Activated naive CD8-positive, alpha-beta T cell treated with anti-CD3 and anti-CD28 coated beads, Interleukin-2, amount 50 U/mL, for 24 hours (primary cell): ENCODE measurements at places on chromosomes 3 and 15.

- H3K36me3 ChIP-seq, result peaks cover 22% of the 10 kb centered on the region
- no peaks in the 10 kb centered on the region for H3K27me3 ChIP-seq
- H3K4me3 ChIP-seq, result no peak overlapping the region
- H3K4me1 ChIP-seq, result no peaks in the 10 kb centered on the region
- no peak overlapping the region for H3K27ac ChIP-seq
These were observed 31.2 kb downstream of the SLC25A36 start for GRCh38 chr3:140972833-140973232.

GRCh38 chr3:184371570-184372018, 6.4 kb downstream of the THPO start:
- H3K36me3 ChIP-seq, result peaks cover 31% of the 10 kb centered on the region
- H3K27me3 ChIP-seq, result peaks cover 9% of the 10 kb centered on the region
- peaks cover 11% of the 10 kb centered on the region for H3K4me1 ChIP-seq
- peak; percentile 47 for DNase-seq

GRCh38 chr15:98692213-98692612, 43.9 kb downstream of the IGF1R start:
- H3K4me3 ChIP-seq, result no peak overlapping the region
- no peaks in the 10 kb centered on the region for H3K36me3 ChIP-seq
- no peak for DNase-seq

DNA sequence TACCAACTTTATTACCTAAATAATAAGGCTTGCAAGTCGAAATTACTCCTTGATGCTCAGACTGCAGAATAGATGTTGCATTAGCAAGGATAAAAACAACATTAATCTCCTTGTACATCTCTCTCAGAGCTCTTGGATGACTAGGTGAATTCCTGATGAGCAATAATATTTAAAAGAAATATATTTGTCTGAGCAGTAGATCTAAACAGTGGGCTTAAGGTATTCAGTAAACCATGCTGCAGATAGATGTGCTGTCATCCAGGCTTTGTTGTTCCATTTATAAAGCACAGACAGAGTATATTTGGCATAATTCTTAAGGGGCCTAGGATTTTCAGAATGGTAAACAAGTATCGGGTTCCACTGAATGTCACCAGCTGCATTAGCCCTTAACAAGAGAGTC, 257.1 kb downstream of the TUSC7 start:
- H3K36me3 ChIP-seq, result no peaks in the 10 kb centered on the region
- no peak for DNase-seq
- no peak overlapping the region for H3K27ac ChIP-seq
- H3K4me1 ChIP-seq, result no peaks in the 10 kb centered on the region
- no peak overlapping the region for H3K4me3 ChIP-seq
- no peaks in the 10 kb centered on the region for H3K27me3 ChIP-seq

- H3K36me3 ChIP-seq, result no peaks in the 10 kb centered on the region
- H3K4me3 ChIP-seq, result no peak overlapping the region
- H3K27ac ChIP-seq, result no peak overlapping the region
- no peaks in the 10 kb centered on the region for H3K4me1 ChIP-seq
- DNase-seq, result no peak
- H3K27me3 ChIP-seq, result no peaks in the 10 kb centered on the region
These were observed 456.0 kb downstream of the TUSC7 start for GRCh38 chr3:117165601-117166051.

DNA sequence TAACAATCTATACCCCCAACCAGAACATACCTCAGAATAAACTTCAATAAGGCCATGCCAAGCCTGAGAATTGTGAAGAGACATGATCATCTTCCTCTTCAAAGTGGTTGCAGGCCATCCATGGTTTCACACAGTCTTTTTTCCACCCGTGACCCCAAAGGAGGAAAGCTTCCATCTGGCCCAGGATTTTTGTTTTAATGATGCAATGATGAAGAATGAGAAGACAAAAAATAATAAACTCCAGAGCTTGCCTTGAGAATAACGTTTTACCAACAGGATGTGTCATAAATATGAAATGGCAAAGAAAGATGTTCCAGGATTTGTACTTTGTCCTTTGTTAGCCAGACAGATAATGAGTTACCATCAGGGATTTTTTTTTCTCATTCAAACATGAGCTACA, 201.9 kb downstream of the WNT5A start:
- no peak for DNase-seq
- H3K4me1 ChIP-seq, result no peaks in the 10 kb centered on the region
- no peaks in the 10 kb centered on the region for H3K27me3 ChIP-seq
- no peaks in the 10 kb centered on the region for H3K36me3 ChIP-seq
- H3K27ac ChIP-seq, result no peak overlapping the region

DNA sequence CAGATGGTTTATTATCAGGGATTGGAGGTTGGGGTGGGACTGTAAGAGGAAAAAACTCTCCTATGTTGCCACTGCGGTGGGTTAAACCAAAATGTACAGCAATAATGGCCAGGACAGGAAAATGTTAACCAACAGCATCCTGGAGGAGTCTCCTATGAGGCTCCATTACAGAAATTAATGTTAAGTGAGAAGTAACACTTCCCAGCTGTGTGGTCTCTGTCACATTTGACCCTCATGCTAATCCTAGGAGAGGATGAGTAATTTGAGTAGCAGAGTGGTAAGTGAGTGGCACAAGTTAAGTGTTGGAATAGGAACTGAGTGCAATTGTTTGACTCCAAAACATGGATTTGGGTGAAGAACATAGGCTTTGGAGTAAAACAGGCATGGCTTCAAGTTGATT, 39.0 kb downstream of the ARHGEF3 start:
- no peaks in the 10 kb centered on the region for H3K27me3 ChIP-seq
- H3K4me1 ChIP-seq, result peaks cover 86% of the 10 kb centered on the region
- peak overlapping the region; percentile 86 for H3K27ac ChIP-seq
- H3K36me3 ChIP-seq, result peaks cover 55% of the 10 kb centered on the region
- DNase-seq, result no peak
- no peak overlapping the region for H3K4me3 ChIP-seq

DNA sequence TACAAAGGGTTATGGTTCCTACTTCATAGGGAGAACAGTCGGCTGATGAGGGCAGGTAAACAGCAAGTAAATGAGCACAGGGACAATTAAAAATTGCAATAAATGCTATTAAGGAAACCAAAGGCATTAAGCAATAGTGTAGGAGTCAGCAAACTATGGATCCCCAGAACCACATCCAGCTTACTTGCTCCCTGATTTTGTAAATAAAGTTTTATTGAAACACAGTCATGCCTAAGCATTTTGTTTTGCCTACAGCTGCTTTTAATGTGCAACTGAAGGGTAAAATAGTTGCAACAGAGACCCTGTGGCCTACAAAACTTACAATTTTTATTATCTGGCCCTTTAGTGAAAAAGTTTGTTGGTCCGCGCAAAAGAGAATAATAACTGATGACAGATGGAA, 351.2 kb upstream of the NR2F2 start:
- H3K27me3 ChIP-seq, result peaks cover 6% of the 10 kb centered on the region
- no peaks in the 10 kb centered on the region for H3K4me1 ChIP-seq
- H3K4me3 ChIP-seq, result no peak overlapping the region

DNA sequence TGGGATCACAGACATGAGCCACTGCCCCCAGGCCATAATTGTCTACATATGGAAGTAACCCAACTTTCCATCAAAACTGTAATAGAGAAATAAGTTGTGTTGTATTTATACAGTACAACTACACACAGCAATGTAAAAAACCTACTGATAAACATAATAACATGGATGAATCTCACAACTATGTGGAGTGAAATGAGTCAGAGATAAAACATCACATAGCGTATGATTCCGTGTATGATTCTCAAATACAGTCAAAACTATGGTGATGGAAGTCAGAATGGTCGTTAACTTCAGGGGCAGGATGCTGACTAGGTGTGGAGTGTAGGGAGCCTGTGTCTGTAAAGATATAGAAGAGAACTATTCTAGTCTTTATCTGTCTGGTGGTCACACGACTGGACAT, 332.7 kb upstream of the SLCO3A1 start:
- H3K27ac ChIP-seq, result no peak overlapping the region
- H3K36me3 ChIP-seq, result no peaks in the 10 kb centered on the region
- H3K27me3 ChIP-seq, result peaks cover 3% of the 10 kb centered on the region

GRCh38 chr3:118833075-118833474, 201.6 kb downstream of the IGSF11 start:
- peaks cover 11% of the 10 kb centered on the region for H3K27me3 ChIP-seq
- no peaks in the 10 kb centered on the region for H3K4me1 ChIP-seq
- H3K27ac ChIP-seq, result no peak overlapping the region
- H3K4me3 ChIP-seq, result no peak overlapping the region
- H3K36me3 ChIP-seq, result no peaks in the 10 kb centered on the region

- H3K36me3 ChIP-seq, result no peaks in the 10 kb centered on the region
- H3K4me1 ChIP-seq, result peaks cover 29% of the 10 kb centered on the region
- peak overlapping the region; percentile 46 for H3K4me3 ChIP-seq
- H3K27me3 ChIP-seq, result peaks cover 6% of the 10 kb centered on the region
These were observed 380 bp upstream of the ALS2CL start for GRCh38 chr3:46693892-46694226.

GRCh38 chr15:94607176-94607654, 375.9 kb downstream of the MCTP2 start:
- no peak overlapping the region for H3K27ac ChIP-seq

DNA sequence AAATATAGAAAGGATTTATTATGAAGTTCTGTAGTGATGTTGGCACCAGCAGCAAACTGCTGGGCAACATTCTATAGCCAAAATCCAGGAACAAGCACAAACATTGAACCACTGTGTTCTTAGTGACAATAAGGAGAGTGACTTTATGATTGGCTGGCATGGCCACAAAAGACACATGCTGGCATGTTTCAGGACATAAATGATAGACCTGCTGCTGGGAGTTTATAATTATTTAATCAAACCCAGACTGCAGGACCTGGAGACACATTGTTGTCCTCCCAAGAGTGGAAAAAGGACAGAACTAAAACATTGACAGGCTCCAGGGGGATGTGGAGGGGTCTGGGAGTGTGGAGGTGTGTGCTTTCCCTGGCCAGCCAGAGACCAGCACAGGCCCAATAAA, 255.3 kb upstream of the LRTM1 start:
- no peak overlapping the region for H3K27ac ChIP-seq
- H3K36me3 ChIP-seq, result no peaks in the 10 kb centered on the region
- no peak for DNase-seq
- no peaks in the 10 kb centered on the region for H3K4me1 ChIP-seq
- H3K27me3 ChIP-seq, result peaks cover 3% of the 10 kb centered on the region
- no peak overlapping the region for H3K4me3 ChIP-seq

GRCh38 chr15:57827021-57827420, 120.5 kb downstream of the POLR2M start:
- DNase-seq, result no peak
- no peaks in the 10 kb centered on the region for H3K36me3 ChIP-seq
- no peaks in the 10 kb centered on the region for H3K4me1 ChIP-seq
- H3K27ac ChIP-seq, result no peak overlapping the region
- H3K27me3 ChIP-seq, result peaks cover 13% of the 10 kb centered on the region

DNA sequence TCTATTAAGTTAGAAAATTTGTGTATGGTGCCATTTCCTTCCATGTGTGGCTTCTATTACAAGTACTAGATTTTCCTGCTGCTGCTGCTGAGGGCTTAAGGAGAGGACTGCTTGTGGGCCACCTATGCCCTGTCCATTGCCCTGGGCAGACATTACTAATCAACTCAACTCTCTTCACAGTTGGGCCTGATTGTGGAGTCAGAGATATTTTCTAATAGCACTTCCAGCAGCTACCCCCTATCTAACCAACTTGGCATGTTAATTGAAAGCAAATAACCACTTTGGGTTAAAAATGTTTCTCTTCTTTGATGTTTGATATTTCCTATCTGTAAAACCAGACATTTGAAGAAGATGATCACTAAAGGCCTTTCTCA, 242.0 kb downstream of the EDEM1 start:
- H3K27me3 ChIP-seq, result peaks cover 7% of the 10 kb centered on the region
- peaks cover 6% of the 10 kb centered on the region for H3K4me1 ChIP-seq
- H3K27ac ChIP-seq, result no peak overlapping the region
- DNase-seq, result no peak
- H3K36me3 ChIP-seq, result no peaks in the 10 kb centered on the region
- no peak overlapping the region for H3K4me3 ChIP-seq
